ENCODE measurements at places on chromosomes 4 and X.
A peak's percentile ranks its signal among the peaks of the same experiment; 100 is the strongest.

GRCh38 chr4:108043526-108043925, 53.8 kb downstream of the HADH start:
- DNase-seq, result no peak

GRCh38 chr4:135249024-135249423, 1047.4 kb upstream of the PABPC4L start:
- DNase-seq, result no peak

- DNase-seq, result no peak
These were observed 67.0 kb downstream of the RASGEF1B start for GRCh38 chr4:81404741-81405140.

- peak; percentile 46 for DNase-seq
These were observed 692 bp downstream of the SPCS3 start for GRCh38 chr4:176320340-176320975.

DNA sequence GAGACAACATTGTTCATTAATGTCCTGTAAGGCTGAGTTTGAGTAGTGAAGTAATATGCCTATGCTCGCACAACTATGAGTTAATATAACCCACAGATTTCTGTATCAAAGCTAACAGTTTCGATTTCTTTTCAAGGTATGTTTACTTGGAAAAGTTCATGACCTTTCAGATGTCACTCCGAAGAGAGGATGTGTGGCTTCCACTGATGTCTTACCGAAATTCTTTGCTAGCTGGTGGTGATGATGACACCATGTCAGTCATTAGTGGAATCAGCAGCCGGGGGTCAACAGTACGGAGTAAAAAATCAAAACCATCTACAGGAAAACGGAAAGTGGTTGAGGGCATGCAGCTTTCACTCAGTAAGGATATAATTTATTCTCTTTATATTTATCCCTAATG, 124.9 kb downstream of the STAG2 start:
- DNase-seq, result no peak

DNA sequence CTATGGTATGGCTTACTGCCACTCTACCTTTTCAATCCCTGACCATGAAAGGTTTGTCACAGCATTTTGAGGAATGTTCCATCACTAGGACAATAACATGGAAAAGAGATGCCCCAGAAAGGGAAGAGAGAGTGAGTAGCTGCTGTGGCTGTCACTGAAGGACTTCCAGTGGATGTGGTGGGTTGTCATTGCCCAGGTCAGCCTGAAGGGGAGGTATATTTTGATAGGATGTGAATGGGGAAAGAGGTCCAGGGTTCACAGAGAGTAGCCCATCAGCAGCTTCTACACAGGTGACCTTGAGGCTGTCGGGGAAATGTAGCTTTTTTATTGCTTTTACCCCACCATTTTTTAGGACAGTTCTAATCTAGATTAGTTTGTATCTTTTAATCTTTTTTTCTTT, 30.8 kb downstream of the MTM1 start:
- no peak for DNase-seq

GRCh38 chrX:150753357-150753756, 60.2 kb downstream of the MTMR1 start:
- no peak for DNase-seq

DNA sequence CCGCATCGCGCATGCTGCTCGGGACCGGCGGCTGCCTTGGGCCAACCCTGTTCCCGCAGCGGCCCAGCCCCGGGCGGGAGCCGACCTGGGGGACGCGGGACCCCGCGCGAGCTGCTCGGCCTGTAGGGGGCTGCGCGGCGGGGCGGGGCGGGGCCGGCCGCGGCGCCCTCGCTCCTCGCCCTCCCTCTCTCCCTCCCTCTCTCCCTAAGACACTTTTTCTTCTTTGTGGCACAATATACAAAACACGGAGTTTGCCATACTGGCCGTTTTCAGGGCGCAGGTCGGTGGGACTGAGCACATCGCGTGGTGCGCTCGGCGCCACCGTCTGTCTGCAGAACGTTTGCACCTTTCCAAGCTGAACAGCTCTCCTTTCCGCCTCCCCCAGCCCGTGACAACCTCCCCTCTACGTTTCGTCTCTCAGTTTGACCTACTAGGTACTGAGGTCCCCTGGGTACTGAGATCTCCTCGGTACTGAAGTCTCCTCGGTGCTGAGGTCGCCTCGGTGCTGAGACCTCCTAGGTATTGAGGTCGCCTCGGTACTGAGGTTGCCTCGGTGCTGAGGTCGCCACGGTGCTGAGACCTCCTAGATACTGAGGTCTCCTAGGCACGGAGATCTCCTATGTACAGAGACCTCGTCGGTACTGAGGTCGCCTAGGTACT, 261.1 kb upstream of the PLCXD1 start:
- DNase-seq, result no peak

DNA sequence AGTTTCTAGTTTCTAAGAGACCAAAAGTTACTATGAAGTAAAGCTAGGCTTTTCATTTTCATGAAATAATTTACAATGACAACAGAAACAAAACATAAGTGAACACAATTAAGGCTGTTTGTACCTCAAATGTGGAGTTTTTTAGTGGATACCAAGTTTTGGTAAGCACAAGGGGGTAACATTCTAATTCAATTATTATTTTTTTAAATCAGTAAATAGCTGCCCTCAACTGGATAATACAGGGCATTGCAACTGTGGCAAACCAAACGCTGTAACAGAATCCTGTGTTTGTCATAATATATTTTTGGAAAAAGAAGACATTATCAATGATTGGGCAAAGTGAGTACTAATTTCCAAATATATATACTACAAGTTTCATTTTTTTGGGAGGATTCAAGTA, 150.3 kb downstream of the FBXW7 start:
- no peak for DNase-seq

DNA sequence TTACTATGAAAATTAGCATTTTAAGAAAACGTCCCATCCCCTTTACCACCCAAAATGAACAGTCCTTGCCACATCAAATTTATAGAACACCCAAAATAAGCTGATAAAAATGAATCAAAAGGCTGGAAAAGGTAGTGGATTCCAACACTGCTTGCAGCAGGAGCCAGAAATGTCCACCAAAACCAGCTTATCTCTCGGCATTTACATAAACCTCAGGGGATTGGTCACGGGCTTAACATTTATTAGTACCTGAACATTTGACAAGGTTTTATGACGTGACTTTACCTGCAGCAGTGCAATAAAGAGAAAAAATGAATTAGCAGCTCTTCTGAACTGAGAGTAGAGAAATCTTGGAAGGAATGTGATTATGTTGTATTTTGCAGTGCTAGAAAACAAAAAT, 31.6 kb downstream of the ATP8A1 start:
- DNase-seq, result no peak

DNA sequence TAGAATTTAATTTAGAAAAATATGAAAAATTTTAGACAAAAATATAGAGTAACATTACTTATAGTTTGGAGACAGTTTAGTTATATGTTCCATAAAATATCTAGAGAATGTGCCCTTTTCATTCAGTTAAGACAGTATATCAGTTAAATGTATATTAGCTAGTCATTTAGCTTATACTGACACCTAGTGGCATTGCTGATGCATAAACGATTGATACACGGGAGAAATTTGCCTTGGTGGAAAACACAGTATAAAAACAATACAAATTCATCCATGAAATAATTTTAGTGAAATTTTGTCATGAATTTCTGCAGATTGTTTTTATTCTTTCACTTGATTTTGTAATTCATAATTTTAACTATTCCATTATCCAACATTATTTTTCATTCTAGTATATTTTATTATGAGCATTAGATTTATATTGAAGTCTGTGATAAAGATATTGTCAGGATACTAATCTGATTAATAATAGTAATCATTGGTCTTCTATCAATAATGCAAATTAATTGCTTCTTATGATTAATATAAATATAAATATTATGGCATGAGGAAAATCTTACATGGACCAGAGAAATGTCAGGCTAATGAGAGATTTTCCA, 219.0 kb downstream of the TLL1 start:
- DNase-seq, result peak; percentile 8

- peak; percentile 66 for DNase-seq
These were observed 50.9 kb downstream of the IDS start for GRCh38 chrX:149453906-149454822.

GRCh38 chr4:41678951-41679350, 69.6 kb downstream of the PHOX2B start:
- DNase-seq, result no peak

- DNase-seq, result no peak
These were observed 36.0 kb upstream of the NPNT start for GRCh38 chr4:105859233-105859632.

GRCh38 chr4:101103381-101104142, 243.8 kb downstream of the PPP3CA start:
- DNase-seq, result no peak

GRCh38 chr4:4613641-4614286, 71.9 kb upstream of the STX18 start:
- DNase-seq, result no peak

GRCh38 chr4:181819946-181820345, 423.3 kb upstream of the TENM3 start:
- DNase-seq, result no peak

DNA sequence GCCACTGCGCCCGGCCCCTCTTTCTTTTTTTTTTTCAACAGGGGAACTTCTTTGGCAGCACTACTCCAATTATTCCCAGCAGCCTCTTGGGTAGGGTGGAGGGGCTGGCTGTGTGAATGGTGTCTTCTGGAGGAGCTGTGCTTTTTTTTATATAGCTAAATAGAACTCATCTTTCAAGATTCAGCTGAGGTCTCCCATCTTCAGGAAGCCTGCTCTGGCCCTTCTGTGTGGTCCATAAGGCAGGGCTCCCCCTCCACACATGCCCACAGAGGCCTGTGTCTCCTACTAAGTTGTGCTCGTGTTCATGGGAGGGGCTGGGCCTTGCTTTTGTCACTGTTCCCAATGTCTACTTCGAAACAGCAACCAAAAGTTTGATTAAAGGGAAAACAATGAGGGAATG, 116.8 kb downstream of the AFAP1 start:
- no peak for DNase-seq

DNA sequence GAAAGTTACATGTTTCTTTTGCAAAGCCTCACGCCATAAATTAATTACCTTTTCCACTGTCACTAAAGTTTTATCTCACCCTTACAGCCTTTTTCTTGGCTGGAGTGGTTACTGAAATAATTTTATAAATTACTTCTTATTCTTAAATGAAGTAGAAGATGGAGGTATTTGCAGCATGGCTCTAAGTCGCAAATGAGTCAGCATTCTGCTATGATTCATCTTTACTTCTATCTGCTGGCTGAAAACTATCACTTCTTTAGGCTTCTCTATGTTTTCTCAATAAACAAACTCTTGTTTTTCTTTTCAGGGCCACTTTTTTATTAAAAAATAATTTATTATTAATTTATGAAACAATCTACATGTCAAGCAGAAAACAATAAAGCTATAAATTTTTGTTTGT, 210.2 kb upstream of the GYPA start:
- no peak for DNase-seq

GRCh38 chr4:152780267-152780778, 569 bp downstream of the ARFIP1 start:
- no peak for DNase-seq

DNA sequence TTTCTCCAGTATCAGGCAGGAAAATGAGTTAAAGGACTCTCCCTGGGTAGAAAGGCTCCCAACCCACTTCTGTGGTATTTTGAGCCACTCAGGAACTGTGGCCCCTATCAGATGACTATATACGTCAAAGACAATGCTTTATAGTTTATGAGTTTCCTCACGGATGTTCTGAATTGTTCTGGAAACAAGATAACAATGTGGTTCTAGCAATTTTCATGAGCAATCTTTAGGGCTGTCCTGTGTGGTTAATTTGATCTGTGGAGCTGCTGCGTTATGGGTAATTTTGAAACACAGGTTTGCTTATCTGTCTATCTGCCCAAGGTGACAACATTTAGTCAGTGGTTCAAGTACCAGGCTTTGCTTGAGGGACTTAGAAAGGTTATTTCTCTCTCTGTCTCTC, 46.7 kb upstream of the IL2 start:
- no peak for DNase-seq

DNA sequence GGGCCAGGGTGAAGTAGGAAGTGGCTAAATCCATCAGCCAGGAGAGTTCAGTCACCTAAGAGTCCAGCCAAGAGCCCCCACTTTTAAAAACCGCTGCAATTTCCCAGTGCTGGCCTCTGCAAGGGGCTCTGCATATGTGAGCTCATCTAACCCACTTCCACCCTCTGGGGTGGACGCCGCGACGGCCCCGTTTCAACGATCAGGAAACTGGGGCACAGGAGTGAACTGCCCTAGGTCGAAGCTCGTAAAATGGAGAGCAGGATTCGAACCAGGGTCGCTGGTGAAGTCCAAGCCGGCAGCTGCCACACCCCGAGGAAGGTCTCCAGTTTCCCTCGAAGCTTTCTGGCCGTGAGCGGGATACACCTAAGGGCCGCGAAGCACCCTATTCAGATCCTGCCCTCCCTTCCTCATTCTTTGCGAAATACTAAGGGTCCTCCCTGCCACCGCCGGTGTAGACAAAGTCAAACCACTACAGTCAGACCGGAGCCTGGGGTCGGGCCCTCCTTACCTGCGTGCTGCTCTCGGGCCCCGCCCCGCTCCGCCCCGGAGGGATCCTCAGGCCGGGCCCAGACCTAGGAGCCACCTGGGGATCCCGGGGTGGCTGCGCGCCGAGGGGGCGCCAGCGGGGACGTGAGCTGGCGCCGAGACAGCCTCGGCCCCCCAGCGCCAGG, 446 bp downstream of the EVC2 start:
- no peak for DNase-seq

DNA sequence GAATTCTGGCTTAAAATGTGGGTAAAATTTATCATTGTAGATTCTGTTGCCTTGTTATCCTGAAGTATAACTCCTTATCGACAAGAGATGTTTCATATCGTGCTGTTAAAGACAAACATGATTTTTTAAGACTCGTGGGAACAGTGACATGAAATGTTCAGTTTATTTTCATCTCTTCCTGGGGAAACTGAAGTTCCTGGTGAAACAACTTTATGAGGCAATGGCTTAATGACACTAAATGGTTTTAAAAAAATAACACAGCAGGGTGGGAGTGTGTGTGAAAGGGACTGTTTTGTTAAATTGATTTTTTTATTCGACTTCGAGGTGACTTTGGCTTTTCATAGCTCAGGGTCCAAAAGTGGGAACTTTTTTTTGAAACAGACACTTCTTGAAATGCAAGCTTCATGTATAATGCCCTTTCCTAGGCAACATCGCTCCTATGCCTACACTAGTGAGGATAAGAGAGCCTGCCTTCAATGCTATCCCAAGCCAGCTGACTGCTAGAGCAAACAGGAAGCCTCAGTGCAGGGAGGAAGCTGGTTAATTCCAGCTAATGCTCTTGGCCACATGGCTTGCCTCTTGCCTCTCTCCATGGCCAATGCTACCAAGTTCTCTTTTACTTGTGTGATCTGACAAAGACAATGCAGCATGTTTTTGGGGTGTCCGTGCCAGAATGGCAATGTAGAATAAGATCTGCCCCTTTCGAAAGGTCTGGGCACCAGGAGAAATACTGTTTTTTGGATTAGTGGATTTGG, 80.9 kb upstream of the PLAC1 start:
- no peak for DNase-seq

GRCh38 chr4:8381814-8382581, 58.5 kb downstream of the ACOX3 start:
- DNase-seq, result no peak
